ENCODE measurements at places on chromosomes 12 and 14.

DNA sequence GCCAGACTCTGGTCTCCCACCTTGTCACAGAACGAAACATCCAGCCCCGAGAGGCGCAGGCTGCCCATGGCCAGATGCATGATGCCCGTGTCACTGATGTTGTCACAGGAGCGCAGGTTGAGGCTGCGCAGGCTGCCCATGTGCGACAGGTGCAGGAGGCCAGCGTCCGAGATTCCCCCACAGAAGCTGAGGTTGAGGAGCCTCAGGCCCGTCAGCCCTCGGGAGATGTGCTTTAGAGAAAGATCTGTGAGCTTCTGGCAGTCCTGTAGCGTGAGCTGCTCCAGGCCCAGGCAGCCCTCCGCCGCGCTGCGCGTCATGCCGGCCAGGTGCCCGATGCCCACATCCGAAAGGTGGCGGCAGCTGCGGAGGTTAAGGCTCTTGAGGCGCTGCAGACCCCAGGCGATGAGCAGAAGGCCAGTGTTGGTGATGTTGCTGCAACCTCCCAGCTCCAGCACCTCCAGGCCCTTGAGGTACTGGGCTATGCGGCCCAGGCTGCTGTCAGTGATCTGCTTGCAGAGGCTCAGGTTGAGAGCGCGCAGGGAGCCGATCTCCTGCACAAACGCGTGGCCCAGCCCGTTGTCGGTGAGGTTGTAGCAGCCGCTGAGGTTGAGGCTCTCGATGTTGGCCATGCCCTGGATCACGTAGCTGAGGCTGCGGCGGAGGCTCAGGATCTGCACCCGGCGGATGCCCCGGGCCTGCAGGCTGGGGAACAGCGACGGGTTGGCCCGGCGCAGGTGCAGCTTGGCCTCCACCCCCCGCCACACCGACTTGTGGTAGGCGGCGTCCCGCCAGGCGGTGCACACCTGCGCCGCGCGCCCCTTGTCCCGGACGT lies 991 bp downstream of the FBXL14 start:
- H3K27ac ChIP-seq: peak overlapping the region; percentile 94
- H3K4me3 ChIP-seq: peak overlapping the region; percentile 83
- peaks cover 39% of the 10 kb centered on the region for H3K4me1 ChIP-seq
- no peak for DNase-seq

GRCh38 chr12:130715998-130716968 lies at the start of gene RIMBP2:
Gene RIMBP2, minus strand, starts transcription at chr12:130716299. Its CDS starts 237,286 bp downstream, at chr12:130479013.
- H3K36me3 ChIP-seq: no peaks in the 10 kb centered on the region
- no peak for DNase-seq

DNA sequence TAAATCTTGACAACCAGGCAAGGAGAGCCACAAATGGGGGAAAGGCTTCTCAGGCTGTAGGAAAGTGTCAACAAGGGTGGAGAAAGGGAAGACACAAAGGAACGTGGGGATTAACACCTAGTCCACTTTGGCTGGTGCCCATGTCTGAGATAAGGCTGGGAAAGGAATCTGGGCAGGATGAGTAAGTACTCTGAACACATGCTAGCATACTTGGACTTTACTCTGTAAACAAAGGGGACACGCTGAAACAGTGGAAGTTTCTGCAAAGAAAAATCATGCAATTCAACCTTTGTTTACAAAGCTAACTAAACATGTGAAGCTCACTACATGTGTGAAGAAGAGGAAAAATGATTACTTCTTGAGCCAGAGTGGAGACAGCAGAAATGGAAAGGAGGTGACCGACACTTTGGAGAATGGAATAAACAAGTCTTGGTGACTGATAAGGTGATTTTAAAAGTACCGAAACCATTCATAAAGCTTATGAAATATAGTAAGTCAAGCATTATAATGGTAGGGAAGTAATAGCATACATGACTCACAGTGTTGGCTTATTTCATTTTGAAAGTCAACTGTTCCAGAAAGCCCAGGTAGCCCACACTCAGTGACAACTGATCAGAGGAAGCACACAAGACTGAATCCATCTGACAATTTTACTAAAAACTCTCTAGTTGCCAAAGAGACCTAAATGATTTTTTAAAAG lies 13.2 kb downstream of the CPNE8 start:
- no peak for DNase-seq
- no peak overlapping the region for H3K4me3 ChIP-seq
- no peak overlapping the region for H3K27ac ChIP-seq
- H3K4me1 ChIP-seq: no peaks in the 10 kb centered on the region
- H3K27me3 ChIP-seq: no peaks in the 10 kb centered on the region

- H3K27ac ChIP-seq: no peak overlapping the region
- DNase-seq: no peak
- H3K4me1 ChIP-seq: no peaks in the 10 kb centered on the region
- no peaks in the 10 kb centered on the region for H3K27me3 ChIP-seq
- H3K4me3 ChIP-seq: no peak overlapping the region
Measured at GRCh38 chr14:84482256-84483071, 1047.5 kb upstream of the FLRT2 start.

DNA sequence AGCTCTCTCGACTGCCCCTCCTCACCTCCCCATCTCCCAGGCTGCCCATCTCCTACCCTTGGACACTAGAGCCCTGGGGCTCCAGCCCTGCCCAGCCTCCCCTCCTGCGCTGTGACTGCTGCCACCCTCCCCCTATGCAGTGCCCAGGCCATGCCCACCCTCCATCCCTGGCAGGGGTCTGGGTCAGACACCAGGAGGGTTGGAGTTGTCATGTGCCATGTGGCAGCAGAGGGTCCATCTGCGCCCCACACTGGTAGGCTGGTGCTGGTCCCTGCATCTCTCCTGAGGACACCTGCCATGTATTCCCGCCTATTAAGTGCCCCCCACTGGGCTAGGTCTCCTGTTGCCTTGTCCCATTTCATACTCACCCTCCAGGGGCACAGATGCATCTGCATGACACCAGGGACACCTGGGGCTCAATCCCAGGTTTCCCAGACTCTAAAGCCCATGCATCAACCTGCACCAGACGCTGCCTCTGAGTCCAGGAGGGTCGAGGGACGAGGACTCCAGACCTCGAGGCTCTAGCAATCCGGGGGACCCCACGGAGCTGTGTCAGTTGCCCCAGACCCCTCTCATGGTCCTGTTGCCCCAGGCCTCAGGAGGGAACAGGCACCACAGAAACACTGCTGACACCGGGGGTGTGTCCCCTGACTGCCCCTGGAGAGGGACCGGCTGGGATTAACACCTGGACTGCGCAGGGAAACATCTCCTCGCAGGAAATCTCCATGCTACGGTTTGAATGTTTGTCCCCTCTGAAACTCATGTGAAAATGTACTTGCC lies 23.4 kb upstream of the SFSWAP start:
- H3K4me1 ChIP-seq: no peaks in the 10 kb centered on the region
- H3K27me3 ChIP-seq: no peaks in the 10 kb centered on the region
- H3K27ac ChIP-seq: no peak overlapping the region
- no peak overlapping the region for H3K4me3 ChIP-seq

DNA sequence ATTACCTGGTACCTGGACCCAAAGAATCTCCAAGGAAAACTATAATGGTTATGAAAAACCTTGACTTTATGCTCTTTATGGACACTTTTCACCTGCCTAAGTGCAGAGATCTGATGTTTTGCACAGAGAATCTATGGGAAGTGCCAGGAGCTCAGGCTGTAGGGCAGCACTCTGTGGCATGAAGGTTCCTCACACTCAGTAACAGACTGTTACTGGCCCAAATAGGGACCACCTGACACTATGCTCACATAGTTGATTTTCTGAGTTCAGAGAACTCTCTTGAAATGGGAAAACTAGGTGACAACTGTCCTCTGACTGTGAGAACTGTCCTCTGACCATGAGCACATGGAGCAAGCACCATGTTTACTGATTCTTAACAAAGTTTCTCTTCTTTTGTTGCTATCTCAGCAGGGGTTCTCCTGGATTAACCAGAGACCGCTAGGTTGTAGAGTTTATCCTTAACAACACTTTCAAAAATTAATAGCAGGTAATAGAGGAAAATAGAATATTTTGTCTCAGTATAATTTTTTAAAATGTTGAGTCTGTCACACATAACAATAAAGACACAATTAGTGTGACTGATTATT lies 101.6 kb downstream of the STXBP6 start:
- no peak for DNase-seq
- no peak overlapping the region for H3K27ac ChIP-seq
- no peaks in the 10 kb centered on the region for H3K36me3 ChIP-seq
- H3K4me3 ChIP-seq: no peak overlapping the region
- no peaks in the 10 kb centered on the region for H3K4me1 ChIP-seq

DNA sequence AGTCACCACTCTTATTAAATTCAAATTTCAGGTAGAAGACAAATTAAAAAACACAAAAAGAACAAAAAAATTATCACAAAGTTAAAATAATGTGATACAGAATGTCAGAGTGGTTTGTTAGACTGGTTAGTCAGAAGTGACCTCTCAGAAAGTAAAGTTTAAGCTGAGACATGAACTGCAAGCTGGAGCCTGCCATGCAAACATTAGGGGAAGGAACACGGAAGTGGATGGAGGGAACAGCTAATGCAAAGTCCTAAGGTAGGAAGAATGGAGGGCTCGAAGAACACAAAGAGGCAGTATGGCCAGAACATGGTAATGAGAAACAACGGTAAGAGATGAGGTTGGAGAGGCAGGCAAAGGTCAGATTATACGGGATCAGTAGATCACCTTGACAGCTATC lies 41.7 kb downstream of the WDHD1 start:
- H3K4me3 ChIP-seq: no peak overlapping the region
- no peaks in the 10 kb centered on the region for H3K36me3 ChIP-seq
- H3K4me1 ChIP-seq: no peaks in the 10 kb centered on the region
- H3K27ac ChIP-seq: no peak overlapping the region

DNA sequence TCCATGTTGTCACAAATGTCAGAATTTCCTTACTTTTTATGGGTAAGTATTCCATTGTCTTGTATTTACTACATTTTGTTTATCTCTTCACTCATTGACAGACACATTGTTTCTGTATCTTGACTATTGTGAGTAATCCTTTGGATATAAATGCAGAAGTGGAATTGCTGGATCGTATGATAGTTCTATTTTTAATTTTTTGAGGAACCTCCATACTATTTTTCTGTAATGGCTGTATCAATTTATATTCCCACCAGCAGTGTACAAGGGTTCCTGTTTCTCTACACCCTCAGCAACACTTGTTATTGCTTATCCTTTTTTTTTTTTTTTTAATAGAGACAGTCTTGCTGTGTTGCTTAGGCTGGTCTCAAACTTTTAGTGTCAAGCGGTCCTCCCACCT lies 3.5 kb upstream of the KICS2 start:
- no peaks in the 10 kb centered on the region for H3K4me1 ChIP-seq
- DNase-seq: no peak
- H3K27ac ChIP-seq: no peak overlapping the region
- no peaks in the 10 kb centered on the region for H3K27me3 ChIP-seq

GRCh38 chr14:93056166-93056839 lies 59.4 kb downstream of the ITPK1 start:
- H3K4me1 ChIP-seq: no peaks in the 10 kb centered on the region
- no peak for DNase-seq
- no peak overlapping the region for H3K27ac ChIP-seq
- H3K36me3 ChIP-seq: no peaks in the 10 kb centered on the region
- H3K27me3 ChIP-seq: no peaks in the 10 kb centered on the region

GRCh38 chr14:68578597-68578996 lies 214.3 kb downstream of the ZFP36L1 start:
- no peaks in the 10 kb centered on the region for H3K36me3 ChIP-seq
- no peak for DNase-seq
- H3K4me1 ChIP-seq: peaks cover 12% of the 10 kb centered on the region
- no peaks in the 10 kb centered on the region for H3K27me3 ChIP-seq

GRCh38 chr14:29724991-29725390 lies 202.7 kb downstream of the PRKD1 start:
- DNase-seq: no peak
- H3K27ac ChIP-seq: no peak overlapping the region
- H3K4me1 ChIP-seq: no peaks in the 10 kb centered on the region
- no peaks in the 10 kb centered on the region for H3K36me3 ChIP-seq
- H3K27me3 ChIP-seq: no peaks in the 10 kb centered on the region
- no peak overlapping the region for H3K4me3 ChIP-seq

GRCh38 chr14:38900887-38901286 lies 202.1 kb downstream of the SEC23A start:
- no peaks in the 10 kb centered on the region for H3K36me3 ChIP-seq
- no peak overlapping the region for H3K27ac ChIP-seq
- no peaks in the 10 kb centered on the region for H3K4me1 ChIP-seq
- DNase-seq: no peak

DNA sequence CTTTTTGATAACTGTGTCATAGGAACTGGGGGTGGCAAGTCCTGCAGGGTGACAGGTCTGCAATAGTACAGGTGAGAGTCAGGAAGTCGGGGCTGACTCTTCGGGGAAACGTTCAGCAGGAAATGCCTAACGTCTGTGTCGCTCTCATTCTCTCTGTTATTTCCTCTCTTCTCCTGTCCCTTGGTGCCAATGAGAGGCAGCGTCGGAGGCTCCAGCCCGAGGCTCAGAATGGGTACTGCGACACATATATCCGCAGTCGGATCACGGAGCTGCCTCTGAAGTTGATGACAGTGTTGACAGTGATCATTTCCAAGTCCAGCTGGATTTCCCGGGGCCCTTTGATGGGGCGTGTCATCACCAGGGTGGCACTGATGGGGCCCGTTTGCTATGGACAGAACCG lies 2.7 kb upstream of the TC2N start:
- DNase-seq: no peak
- H3K27ac ChIP-seq: peak overlapping the region; percentile 48
- H3K36me3 ChIP-seq: no peaks in the 10 kb centered on the region
- no peaks in the 10 kb centered on the region for H3K27me3 ChIP-seq
- no peak overlapping the region for H3K4me3 ChIP-seq

DNA sequence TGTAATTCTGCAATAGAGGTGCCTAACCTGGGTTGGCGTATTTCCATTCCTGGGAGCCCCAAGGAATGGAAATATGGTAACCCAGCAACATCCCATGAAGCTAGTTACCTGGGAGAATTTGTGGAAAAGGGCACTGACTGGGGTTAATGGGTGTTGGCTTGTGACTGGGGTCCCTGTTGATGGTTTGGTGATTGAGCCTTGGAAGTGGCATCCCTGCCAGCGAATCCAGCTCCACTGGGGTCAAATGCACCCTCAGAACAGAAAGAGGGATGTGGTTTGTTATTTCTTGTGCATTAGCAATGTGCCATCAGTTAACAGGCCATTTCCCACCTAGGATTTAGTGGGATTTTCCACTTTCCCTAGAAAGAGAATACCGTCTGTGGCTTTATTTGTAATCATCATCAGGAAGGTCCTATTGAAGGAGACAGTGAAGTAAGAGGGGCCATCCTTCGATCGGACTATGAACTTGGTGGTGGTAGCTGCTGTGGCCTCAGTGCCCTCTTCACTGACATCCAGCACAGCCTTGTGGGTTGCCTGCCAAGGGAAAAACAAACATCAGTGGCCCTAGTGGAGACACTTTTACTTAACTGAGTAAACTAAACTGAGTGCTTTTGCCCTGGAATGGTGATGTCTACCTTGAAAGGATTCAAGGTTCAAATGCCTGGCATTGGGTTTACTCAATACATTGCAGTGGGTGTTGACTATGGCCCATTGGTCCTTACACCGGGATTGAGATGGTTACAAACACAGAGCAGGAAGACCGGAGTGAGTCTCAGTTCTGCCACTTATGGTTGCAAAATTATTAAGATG lies 10.4 kb upstream of the SERPINA11 start:
- H3K4me1 ChIP-seq: no peaks in the 10 kb centered on the region
- peaks cover 7% of the 10 kb centered on the region for H3K27me3 ChIP-seq
- no peak for DNase-seq
- H3K27ac ChIP-seq: no peak overlapping the region
- no peak overlapping the region for H3K4me3 ChIP-seq
- no peaks in the 10 kb centered on the region for H3K36me3 ChIP-seq
